Vagina (tissue), 2 donors: ENCODE measurements at places on chromosomes 5 and 9.

GRCh38 chr5:154972476-154973080 is 31.7 kb downstream of the MRPL22 start:
- DNase-seq, result no peak

- no peak for DNase-seq
Observed at GRCh38 chr9:88664773-88665172, 129.8 kb downstream of the NXNL2 start.

GRCh38 chr9:79215821-79216220 is 355.9 kb upstream of the TLE4 start:
- no peak for DNase-seq

GRCh38 chr9:79512251-79512650 is 59.5 kb upstream of the TLE4 start:
- DNase-seq, result no peak

DNA sequence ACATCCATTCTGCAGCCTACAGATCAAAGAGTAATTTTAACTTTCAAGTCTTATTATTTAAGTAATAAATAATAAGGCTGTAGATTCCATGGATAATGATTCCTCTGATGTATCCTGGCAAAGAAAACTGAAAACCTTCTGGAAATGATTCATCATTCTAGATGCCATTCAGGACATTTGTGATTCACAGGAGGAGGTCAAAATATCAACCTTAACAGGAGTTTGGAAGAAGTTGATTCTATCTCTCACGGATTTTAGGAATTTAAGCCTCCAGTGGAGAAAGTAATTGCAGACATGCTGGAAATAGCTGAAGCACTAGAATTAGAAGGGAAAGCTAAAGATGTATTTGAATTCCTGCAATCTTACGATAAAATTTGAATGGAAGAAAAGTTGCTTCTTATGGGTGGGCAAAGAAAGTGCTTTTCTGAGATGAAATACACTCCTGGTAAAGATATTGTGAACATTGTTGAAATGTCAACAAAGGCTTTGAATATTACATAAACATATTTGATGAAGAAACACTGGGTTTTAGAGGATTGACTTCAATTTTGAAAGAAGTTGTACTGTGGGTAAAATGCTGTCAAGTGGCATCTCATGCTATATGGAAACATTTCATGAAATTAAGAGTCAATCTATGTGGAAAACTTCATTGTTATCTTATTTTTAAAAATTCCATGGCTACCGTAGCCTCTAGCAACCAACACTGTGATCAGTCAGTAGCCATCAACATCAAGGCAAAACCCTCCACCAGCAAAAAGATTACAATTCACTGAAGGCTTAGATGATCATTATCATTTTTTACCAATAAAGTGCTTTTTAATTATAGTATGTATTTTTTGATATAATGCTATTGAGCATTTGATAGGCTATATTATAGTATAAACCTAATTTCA is 1141.0 kb downstream of the CDH12 start:
- DNase-seq, result no peak

DNA sequence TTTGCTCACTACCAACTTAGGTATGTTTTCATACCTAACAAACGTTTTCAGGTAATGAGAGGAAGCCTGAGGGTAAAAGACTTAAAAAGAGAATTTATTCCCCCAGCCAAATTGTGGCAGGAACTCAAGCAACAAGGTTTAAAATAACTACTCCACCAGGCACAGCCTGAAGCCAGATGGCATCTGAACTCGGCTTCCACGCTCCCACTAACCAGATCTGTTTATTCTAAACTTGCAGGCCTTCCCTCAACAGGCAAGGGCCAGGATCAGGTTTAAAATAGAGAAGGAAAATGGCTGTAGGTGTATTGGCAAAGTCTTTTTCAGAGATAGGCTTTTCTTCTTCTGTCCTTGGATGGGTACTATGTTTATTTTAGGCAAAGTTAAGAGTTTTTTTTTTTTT is 89.4 kb downstream of the OTULIN start:
- no peak for DNase-seq

GRCh38 chr5:16913187-16914107 is 22.6 kb downstream of the MYO10 start:
- no peak for DNase-seq

- DNase-seq, result peak; percentile 74
Observed at GRCh38 chr5:6396836-6397535, 18.6 kb upstream of the MED10 start.

GRCh38 chr9:38289866-38290245 is 102.6 kb upstream of the ALDH1B1 start:
- DNase-seq, result peak; percentile 77

DNA sequence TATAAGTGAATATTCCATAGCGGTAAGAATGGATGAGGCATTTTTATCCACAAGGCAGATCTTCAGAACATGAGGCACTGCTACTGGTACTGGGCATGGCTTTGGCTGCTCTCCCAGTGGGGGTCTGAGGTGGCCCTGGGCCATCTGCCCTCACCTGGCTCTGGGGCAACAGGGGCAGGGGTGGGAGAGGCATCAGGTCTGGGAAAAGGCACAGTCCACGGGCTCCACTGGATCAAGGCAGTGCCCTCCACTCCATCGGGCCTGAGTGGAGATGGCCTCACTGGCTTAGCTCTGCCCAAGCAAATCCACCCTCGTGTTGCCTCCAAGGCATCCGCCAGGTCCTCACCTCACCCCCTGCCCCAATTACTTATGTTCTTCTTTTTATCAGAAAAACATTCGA is 10.9 kb upstream of the NKD2 start:
- no peak for DNase-seq

GRCh38 chr9:101509572-101509971 is 24.1 kb upstream of the RNF20 start:
- no peak for DNase-seq

GRCh38 chr5:112087222-112087621 is 330.2 kb upstream of the NREP start:
- DNase-seq, result no peak

DNA sequence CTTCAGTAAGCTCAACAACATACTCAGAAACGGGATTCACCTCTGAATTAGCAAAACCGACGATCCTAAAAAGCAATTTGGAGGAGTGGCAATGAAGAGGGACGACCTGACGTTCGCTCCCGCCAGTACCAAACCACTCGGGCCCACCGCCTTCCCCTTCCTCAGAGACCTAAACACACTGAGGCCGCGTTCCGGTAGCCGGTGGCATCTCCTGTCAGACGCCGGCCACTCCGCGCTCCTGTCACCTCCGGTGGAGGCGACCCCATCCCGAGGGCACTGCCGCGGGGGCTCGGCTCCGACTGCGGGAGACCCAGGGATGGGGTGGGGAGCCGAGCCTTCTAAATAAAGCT is 617 bp downstream of the PPP6C start:
- no peak for DNase-seq

DNA sequence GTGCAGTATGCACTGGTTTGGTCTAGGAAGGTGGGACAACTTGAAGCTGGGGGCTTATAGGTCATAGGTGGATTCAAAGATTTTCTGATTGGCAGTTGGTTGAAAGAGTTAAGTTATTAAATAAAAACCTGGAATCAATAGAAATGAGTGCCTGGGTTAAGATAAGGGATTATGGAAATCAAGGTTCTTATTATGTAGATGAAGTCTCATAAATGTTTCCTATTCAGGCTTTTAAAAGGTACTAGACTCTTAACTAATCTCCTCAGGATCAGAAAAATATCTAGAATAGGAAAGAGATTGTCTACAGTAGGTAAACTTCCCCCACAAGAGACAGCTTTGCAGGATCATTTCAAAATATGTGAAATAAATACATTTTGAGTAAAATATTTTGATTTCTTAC is 163.3 kb upstream of the FBN2 start:
- no peak for DNase-seq

DNA sequence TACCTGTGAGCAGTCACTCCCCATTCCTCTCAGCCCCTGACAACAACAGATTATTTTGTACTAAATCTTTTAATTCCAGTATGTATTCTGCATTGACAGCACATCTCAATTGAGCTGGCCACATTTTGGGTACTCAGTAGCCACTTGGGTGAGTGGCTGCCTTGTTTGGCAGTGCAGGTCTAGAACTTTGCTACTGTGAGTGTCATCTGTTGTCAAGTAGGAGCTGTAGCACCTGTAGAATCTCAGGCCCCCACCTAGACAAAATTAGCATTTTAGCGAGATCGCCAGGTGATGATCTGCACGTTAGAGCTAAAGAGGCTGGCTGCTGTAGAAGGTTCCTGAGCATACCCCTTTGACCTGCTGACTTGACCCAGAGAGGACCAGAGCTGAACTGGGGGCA is 44.4 kb upstream of the CPEB4 start:
- no peak for DNase-seq

DNA sequence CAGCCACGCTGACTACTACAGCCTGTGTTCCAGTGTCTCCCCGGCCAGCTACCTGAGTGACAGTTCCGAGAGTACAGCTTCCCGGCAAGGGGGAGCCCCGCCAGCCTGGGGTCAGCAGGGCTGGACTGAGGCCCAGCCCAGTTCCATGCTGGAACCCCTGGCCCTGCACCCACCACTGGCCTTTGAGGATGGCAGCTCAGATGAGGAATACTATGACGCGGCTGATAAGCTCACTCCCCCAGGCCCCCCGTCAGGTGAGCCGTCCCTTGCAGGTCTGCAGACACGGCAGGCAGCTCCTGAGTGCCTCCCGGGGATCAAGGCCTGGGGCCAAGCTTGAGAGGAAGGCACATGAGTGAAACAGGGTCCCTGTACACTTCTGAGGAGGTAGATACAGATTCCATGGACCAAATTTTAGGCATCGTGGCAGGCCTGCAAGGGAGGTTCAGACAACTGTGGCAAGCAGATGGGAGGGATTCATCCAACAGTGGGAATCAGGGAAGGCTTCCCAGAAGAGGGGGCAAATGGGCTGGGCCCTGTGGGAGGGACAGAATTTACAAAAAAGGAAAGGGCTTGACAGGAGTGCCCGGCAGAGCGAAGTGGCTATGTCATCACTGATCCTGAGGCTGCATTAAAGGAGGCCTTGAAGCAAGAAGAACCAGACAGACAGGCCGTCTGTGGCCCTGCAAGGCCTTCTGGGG is 12.8 kb upstream of the TRMT10B start:
- no peak for DNase-seq

DNA sequence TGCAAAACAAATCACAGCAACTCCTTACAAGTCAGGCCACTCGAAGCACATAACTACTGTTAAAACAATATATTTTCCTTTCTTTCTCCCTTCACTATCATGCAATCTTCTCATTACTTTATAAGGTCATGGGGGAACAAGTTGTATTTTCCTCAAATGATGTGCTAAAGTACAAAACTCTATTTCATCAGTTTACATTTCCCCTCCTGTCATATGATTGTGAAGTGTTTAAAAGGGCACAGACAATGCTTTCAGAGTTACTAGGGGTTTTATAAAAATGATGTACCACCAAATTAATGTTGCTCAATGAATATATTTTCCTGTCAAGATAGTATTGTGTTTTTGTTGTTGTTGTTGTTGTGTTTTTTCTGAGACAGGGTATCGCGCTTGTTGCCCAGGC is 34.1 kb downstream of the MAPKAP1 start:
- no peak for DNase-seq

DNA sequence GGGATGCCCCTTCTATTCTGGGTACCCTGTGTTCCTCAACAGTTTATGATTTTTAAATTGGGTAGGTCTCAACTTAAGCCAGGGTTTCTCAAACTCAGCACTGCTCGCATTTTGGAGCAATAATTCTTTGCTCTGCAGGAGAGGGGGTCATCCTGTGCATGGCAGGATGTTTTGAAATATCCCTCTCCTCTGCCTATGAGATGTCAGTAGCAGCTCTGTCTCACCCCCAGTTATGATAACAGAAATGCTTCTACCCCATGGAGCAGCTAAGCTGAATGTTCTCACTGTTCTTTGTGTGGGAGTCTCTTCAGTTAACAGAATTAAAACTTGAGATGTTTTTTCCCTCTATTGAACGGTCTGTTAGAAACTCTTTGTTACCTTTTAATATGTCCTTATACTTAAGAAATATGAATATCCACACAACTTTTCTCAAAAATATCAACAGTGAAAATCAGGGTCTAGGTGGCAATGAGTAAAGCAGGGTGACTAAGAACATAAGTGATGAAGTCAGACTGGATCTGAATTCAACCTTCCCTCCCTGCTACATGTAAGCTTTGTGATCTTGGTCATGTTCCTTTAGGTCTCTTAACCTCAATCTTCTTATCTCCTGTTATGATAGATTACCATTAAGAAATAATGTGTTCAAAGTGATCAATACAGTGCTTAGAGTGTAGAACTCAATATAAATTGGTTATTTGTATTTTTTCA is 89.0 kb downstream of the CAMK4 start:
- DNase-seq, result no peak

GRCh38 chr9:114261026-114261425 is 61.9 kb upstream of the ORM1 start:
- no peak for DNase-seq

GRCh38 chr9:125435776-125436612 is 174.4 kb downstream of the GAPVD1 start:
- no peak for DNase-seq

GRCh38 chr9:82894961-82895821 is 167.8 kb downstream of the RASEF start:
- DNase-seq, result no peak

GRCh38 chr5:124918618-124919017 is 172.2 kb upstream of the ZNF608 start:
- no peak for DNase-seq
